ENCODE measurements at places on chromosomes 1 and 21.

- no peak for DNase-seq
Observed at GRCh38 chr1:52253421-52253820, 111.5 kb downstream of the ZFYVE9 start.

- DNase-seq = peak; percentile 47
Observed at GRCh38 chr1:201468844-201469644, at the start of gene PHLDA3. Gene PHLDA3, minus strand, starts transcription at chr1:201469188. Its CDS starts 402 bp downstream, at chr1:201468786.

DNA sequence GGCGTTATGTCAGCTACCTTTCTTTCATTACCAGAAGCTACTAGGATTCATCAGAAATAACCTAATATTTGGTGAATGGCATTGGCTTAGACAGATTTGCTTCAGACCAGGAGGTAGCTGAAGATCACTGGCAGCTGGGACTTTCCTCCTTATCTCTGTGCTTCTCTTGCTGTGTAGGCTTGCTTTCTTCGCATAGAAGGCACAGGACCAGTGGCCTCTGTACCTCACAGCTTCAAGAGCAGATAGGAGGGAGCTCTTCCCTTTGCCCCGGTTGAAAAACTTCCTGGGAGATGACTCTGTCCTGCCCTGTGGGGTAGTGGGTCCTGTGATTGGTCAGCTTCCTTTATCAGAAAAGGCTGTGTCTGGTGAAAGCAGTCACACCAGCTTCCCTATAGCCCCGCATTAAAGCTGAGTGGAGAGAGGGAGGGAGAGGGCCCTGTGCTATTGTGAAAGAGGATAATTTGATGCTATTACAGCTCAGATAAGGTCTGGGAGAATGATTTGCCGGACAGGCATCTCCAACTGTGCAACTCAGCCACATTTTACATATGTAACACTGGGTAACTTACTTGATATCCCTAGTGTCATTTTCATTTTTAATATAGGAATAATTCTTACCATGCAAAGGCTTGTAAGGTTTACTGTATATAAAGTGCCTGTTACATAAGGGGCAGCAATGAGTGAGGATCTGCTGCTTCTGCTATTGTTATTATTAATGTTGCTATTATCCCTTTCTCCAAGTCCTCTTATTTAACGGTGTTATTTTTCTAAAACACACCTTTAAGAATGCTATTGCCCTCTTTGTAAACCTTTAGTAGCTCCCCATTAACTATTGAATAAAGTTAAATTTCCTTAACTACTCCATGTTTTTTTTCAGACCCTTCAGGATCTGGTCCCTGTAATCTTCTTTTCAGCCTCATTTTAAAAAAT, 31.6 kb downstream of the OSBPL9 start:
- no peak for DNase-seq

- no peak for DNase-seq
Observed at GRCh38 chr21:39489380-39489924, 37.7 kb downstream of the SH3BGR start.

DNA sequence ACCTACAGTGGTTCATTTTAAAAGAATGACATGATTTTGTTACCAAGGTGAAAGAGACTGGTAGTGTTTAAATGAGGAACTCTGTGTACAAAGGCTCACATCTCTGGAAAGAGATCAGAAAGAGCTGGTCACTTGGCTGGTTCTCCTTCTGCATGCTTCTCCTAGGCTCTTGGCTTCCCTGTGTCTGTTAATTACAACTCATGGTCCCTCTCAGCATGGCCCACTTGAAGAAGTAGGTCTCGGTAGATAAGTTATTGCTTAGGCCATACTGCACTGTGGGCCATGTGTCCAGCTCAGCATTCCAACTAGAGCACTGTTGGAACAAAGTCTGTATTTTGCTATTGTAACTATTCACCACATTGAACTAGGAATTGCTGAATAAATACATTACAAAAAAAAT, 91.1 kb downstream of the KIAA0319L start:
- no peak for DNase-seq

GRCh38 chr1:7303554-7304317, 467.4 kb upstream of the VAMP3 start:
- DNase-seq = no peak

- DNase-seq = no peak
Observed at GRCh38 chr1:100642826-100643225, 76.7 kb upstream of the VCAM1 start.

DNA sequence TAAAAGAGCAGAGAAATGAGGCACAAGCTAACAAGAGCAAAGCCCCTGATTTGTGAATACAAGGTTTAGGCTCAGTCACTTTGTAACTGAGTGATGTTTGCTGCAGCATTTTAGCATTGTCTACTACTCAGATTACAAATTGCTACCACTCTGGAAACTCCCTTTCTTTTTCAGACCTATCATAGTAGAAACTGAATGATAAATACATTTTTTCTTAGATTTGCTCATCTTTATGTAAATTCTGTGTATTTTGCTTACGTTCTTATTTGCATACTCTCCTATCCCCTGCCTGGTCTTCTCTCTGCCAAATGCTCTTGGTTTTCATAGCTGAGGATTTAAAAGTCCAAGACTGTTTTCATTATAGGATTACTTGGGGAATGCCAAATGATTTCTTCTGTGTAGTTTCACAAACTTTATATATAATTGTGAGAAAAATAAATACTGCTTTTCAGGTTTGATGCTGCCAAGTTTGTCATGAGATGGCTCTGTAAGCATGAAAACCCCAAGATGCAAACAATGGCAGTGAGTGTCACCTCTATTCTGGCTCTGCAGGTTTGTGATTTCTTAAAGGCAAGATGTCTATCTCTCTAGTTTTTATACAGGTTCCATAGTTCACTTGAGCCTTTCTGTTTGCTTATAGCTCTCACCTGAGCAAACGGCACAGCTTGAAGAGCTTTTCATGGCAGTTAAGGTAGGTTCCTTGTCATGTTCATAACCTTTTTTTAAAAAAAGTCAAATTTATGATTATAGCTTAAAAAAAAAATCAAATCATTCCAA, 24.7 kb downstream of the ZYG11A start:
- DNase-seq = no peak

DNA sequence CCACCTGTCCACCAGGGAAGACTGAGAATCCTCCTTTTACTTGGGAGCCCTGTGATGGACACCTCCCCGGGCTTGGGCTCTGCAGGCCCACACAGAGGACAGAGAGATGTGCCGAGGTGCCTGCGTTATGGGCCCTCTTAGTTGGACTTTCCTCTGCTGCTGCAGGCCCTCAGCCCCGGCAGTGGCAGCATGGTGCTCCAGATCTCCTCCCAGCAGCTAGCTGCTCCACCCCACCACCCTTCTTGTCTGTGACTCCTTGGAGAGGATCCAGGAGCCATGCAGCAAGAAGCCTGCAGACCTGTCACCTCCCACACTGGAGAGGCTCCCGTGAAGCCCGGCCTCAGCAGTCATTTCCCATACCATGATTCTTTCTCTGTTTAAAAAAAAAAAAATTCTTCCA, 27.4 kb downstream of the PHGDH start:
- DNase-seq = no peak

- DNase-seq = no peak
Observed at GRCh38 chr1:224113005-224113404, 906 bp upstream of the FBXO28 start.

- DNase-seq = no peak
Observed at GRCh38 chr1:112743174-112744008, 28.3 kb upstream of the PPM1J start.

GRCh38 chr1:231702804-231703203, 76.2 kb downstream of the DISC1 start:
- DNase-seq = no peak

GRCh38 chr1:115337276-115337632, 795 bp downstream of the NGF start:
- no peak for DNase-seq

GRCh38 chr1:157202331-157202730, 64.1 kb upstream of the ETV3 start:
- no peak for DNase-seq

DNA sequence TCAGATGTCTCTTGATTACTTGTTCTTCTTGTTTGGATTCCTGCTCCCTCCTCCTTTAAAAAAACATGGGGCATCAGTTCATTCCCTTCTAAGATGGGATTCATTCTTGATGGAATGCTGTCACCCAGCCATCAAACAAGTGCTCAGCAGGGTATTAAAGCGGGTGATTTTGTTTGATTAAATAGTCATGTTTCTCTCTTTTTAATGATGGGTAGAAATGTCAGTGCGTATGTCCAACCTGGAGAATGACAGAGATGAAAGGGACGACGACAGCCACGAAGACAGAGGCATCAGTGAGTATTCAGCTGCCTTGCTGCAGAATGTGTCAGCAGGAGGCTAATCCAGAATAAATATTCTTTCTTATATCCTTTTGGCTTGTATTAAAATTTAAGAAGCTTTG, 63.8 kb upstream of the RAVER2 start:
- DNase-seq = no peak

DNA sequence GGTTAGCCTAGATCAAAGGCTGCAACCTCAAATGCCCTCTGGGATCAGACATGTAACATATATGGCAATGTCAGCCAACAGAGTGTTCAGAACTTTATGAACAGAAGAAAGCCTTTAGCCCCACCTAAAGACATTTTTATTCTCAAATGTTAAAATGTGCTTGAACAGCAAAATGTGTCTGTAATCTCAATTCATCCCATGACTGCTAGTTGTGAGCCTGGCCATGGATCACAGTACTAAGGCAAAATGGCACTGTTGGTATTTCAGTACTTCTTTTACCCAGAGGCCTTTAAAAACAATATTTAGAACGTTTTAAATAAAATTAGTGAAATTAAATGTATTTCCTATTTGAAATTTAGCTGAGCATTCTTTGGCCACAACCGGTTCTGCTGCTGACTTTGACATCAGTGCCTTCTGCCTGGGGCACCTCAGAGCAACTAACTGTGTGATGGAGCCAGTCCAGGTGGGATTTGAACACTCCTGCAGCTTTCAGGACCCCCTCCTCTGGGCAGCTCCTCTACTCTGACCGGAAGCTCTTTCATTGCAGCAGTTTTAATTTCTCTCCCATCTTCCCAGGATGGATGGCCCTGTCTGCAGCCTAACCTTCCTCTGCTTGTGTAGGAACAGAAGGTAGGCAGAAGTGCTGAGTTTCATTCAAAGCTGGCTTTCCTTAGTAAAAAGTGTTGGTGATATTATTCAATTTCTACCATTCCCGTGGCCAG, 68.3 kb upstream of the NFIA start:
- DNase-seq = no peak

All from activated CD4-positive, alpha-beta T cell treated with anti-CD3 and anti-CD28 coated beads for 48 hours (primary cell).